ENCODE measurements at places on chromosomes 6 and 20.
A peak's percentile ranks its signal among the peaks of the same experiment; 100 is the strongest.

DNA sequence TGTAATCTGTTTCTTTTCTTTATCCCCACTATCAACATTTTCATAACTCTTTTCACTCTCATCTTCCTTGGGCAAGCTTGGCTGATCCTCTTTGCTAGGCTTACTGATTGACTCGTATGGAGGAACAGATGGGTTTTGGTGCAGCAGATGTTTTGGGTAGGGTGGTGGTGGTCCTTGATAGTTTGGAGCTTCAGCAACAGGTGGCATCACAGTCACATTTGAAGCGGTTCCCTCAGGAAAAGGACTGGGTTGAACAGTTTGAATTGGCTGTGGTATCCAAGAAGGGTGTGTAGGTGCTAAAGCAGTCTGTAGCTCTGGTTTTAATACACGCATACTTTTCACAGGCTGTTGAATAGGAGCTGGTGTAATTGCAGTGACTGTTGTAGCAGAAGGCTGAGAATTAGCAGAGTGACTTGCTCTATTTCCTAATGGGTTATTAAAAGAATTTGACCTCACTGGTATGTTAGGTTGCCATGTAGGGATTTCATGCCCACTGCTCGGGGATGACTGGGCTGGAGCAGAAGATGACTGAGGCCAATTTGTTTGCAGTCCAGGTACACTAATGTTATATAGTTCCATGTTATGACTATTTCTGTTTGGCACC is 34.5 kb downstream of the LATS1 start:
- no peak for DNase-seq

DNA sequence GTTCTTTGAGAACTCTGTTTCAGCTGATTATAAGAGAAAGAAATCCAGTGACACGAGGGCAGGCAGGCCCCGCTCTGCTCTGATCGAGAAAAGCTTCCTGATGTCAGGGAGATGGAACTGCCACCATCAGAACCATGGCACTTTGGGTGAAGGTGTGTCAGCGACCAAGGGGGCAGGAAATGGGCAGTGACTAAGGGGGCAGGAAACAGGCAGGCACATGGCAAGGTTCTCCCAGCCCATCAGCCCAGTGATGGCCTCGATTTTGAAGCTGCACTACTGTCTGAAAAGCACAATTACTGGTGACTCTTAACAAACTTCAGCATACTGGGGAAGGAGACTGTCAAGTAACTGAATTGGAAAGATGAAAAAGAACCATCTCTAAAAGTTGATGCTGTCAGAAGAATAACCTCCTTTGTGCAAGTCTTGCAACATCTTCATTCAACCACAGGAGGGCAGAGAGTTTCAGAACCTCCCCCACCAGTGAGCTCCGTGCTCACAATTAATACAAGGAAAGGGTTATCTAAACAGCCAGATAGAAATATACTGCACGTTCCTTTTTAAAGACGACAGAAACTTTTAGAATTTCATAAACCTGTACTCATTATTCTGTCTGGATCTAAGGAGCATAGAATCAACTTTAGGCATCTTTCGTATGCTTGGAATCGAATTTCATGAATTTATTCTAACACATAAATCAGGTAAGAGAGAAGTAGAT is 39.1 kb downstream of the TMX4 start:
- no peak for DNase-seq

- no peak for DNase-seq
These were observed 510 bp downstream of the NDRG3 start for GRCh38 chr20:36745234-36745926.

- DNase-seq = no peak
These were observed 246.7 kb downstream of the FOXC1 start for GRCh38 chr6:1856381-1856780.

DNA sequence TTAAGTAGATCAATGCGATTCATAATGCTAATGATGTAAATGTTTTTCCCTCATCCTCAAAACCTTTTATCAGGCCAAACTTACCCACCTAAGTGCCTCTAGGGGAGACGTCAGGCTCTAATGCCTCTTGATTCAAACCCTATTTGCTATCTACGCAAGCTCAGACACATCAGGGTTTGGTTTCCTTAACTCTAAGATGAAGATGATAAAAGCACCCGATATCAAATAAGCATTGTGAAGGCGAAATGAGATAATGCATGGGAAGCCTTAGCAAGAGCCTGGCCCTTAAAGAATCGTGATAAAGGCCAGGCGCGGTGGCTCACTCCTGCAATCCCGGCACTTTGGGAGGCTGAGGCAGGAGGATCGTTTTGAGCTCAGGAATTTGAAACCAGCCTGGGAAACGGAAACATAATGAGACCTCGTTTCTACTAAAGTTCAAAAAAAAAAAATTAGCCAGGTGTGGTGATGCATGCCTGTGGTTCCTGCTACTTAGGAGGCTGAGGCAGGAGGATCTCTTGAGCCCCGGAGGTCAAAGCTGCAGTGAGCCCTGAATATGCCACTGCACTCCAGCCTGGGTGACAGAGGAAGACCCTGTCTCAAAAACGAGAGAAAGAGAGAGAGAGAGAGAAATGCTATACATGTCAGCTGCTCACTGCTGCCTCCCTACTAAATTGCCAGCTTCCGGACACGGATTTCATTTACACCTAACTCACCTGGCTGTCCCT is 13.5 kb downstream of the CNKSR3 start:
- DNase-seq = no peak

DNA sequence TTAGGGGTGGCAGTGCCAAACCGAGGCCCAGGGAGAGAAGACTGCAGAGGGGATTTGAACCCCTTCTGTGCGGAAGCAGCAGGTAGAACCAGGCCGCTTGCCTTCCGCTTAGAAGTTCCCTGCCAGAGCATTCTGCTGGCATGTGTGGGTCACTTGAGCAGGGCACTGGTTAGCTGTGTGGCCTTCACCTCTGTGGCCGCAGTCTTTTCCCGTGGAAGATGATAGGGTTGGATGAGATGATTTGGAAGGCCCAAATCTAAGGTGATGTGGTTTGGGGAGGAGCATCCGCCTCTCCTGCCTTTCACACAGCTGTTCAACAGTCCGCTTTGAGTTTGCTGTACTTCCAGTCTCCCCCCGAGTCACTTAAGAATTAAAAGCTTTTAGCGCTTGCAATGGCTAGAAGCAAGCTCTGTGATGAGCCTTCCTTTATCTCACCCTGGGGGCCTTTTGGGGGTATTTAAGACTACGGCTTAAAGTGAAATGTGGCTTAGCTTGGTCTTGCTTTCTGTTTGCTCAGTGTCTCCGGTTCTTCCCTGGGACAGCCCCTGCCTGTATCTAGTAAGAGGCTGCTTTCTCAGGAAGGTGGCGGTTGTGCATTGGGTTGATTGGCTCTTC is 743 bp downstream of the CMTR1 start:
- peak; percentile 72 for DNase-seq

All from activated naive CD4-positive, alpha-beta T cell treated with anti-CD3 and anti-CD28 coated beads, Interleukin-2, amount 50 U/mL, for 72 hours (primary cell).